ENCODE measurements at places on chromosomes 6 and 20.

- DNase-seq, result peak; percentile 66
These were observed 67.3 kb downstream of the PREX1 start for GRCh38 chr20:48760403-48760983.

DNA sequence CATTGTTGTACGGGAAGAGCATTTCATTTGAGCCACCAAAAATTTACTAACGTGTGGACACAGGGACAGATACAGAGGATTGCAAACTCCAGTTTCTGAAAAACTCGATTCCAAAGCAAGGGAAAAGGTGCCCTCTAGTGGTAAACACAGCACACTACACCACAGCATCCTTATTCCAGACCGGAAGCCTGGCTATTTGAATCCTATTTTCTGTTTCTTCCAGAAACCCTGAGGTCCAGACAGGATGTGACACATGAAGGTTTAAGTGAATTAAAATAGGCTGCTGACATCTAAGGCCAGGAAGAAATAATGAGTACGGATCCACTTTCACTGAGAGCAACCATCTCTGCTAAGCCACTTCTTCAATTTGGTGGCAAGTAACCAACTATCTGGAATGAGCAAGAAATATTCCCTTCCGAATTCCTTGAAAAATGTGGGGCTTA, 31.8 kb upstream of the GMPR start:
- DNase-seq, result no peak

GRCh38 chr6:30601815-30602641, 15.0 kb downstream of the PPP1R10 start:
- DNase-seq, result no peak

- no peak for DNase-seq
These were observed 772.8 kb upstream of the DEFB115 start for GRCh38 chr20:30484749-30485070.

GRCh38 chr20:61765081-61765870, 300.4 kb downstream of the TAF4 start:
- DNase-seq, result no peak

GRCh38 chr6:89350281-89350966, 2.1 kb downstream of the UBE2J1 start:
- no peak for DNase-seq

DNA sequence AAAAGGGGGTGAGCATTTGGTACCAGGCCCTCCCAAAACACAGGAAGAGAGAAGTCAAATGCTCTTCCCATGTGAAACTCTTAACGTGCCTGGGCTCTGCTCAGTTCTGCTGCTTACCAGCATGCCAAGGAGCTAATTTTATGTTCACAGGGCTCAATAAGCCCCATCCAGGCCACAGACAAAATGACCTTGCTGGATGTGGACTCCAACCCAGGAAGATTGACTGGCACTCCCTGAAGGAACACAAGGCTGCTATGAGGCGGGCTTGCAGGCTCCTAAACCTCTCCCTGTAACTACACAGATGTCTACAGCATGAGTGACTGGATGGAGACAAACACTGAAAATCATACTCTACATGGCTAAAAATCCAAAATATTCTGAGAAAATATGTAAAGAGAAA, 50.6 kb downstream of the CHD6 start:
- DNase-seq, result no peak

GRCh38 chr6:3297909-3298308, 39.2 kb downstream of the PSMG4 start:
- no peak for DNase-seq

GRCh38 chr20:58891086-58891717, 38.7 kb downstream of the GNAS start:
- DNase-seq, result peak; percentile 68

GRCh38 chr6:142913511-142914047, 31.4 kb downstream of the HIVEP2 start:
- peak; percentile 55 for DNase-seq

DNA sequence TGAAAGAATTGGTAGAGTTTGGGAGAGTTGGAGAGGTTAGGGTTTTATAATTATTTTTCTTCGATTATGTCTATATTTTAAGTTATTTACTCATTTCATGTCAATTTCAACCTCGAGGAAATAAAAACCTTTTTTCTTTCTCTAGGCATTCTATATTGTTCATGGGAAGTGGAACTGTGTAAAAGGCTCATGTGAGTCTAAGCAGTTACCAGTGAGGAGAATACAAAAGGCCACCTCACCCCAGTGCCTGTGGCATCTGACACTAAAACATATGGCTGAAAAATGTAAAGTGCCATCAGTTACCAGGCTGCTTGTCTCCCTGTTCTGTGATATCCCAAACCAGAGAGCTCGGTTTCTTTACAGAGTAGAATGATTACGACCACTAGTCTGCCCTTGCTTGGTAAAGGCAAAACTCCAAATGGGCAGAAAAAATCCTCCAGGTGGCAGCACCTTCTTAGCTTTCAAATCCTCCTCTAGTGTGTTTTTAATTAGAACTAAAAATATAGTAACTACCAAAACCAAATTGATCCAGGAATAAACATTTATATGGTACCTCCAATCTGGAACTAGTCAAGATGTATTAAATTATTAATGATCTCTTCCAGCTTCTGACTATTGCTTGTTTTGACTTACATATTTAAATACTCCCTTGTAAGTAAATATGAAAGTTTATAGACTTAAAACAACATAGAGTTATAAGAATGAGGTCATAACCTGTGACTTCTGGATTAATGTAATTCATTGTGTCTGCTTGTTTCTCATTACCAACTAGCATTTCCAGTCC, 122.6 kb upstream of the MCHR2 start:
- DNase-seq, result no peak

DNA sequence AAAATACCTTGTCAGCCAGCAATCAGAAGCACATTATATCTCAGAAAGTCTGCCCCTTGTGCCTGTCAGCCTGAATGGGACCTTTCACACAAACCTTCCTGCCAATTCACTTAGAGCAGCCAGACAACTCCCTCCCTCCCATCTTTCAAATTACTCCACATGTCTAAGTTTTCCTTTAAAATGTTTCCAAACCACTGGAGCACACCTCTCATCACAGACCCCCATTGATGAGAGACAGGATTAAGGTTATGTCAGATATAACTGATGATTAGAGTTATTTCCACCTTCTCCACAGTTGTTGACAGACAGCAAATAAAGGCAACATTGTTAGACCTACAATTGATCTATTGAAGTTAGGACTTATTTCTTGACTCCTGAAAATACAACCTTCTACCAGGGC, 408.4 kb downstream of the PLCB1 start:
- no peak for DNase-seq

GRCh38 chr20:56634735-56635385, 5.8 kb downstream of the TFAP2C start:
- no peak for DNase-seq

GRCh38 chr20:32560989-32561830, 23.9 kb downstream of the NOL4L start:
- no peak for DNase-seq

DNA sequence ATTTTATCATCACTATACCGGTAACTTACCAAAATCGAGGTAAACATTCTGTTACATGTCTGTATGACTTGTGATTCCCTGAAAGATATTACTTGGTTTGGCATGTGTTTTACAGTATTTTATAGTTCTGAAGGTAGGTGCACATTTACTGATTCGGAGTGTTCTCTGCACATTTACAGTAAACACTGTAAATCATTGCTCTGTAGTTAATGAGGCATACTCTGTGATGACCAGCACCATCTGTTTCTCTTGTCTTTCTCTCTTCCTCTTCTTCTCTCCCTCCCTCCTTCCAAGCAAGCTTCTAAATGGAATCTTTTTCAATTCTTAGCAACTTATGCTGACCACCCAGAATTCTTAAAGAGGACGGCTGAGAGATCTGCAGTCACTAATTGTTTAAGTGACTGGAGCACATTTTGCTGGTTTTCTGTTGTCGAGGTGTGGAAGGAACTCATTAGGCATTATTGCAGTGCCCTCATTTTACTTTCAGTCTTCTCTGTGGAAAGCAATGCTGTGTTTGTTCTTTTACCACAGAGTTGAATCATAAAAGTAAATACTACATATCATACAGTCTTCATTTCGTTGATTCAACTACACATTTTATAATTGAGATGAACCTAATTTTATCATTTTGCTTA, 126.5 kb downstream of the UTRN start:
- DNase-seq, result no peak

GRCh38 chr6:25085756-25086155, 150.0 kb upstream of the RIPOR2 start:
- no peak for DNase-seq

- DNase-seq, result no peak
These were observed 84.2 kb upstream of the PCSK2 start for GRCh38 chr20:17142666-17143065.

- no peak for DNase-seq
These were observed 545 bp downstream of the FNDC1 start for GRCh38 chr6:159169557-159170332.

GRCh38 chr6:7587631-7588100, 2.3 kb upstream of the SNRNP48 start:
- DNase-seq, result no peak

GRCh38 chr6:107813555-107814194, 10.4 kb downstream of the SCML4 start:
- DNase-seq, result no peak

DNA sequence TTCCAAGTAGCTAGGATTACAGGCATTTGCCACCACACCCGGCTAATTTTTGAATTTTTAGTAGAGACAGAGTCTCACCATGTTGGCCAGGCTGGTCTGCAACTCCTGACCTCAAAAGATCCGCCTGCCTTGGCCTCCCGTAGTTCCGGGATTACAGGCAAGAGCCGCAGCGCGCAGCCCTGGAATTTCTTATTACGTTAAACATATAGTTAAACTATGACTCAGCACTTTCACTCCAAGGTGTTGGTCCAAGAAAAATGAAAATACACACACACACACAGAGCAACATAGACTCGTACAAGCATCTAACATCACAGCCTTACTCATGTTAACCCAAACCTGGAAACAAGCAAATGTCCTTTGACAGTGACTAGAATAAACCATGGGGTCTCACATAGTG, 663.9 kb downstream of the PRKN start:
- DNase-seq, result no peak

- no peak for DNase-seq
These were observed 16.3 kb downstream of the PDSS2 start for GRCh38 chr6:107442938-107443607.

DNA sequence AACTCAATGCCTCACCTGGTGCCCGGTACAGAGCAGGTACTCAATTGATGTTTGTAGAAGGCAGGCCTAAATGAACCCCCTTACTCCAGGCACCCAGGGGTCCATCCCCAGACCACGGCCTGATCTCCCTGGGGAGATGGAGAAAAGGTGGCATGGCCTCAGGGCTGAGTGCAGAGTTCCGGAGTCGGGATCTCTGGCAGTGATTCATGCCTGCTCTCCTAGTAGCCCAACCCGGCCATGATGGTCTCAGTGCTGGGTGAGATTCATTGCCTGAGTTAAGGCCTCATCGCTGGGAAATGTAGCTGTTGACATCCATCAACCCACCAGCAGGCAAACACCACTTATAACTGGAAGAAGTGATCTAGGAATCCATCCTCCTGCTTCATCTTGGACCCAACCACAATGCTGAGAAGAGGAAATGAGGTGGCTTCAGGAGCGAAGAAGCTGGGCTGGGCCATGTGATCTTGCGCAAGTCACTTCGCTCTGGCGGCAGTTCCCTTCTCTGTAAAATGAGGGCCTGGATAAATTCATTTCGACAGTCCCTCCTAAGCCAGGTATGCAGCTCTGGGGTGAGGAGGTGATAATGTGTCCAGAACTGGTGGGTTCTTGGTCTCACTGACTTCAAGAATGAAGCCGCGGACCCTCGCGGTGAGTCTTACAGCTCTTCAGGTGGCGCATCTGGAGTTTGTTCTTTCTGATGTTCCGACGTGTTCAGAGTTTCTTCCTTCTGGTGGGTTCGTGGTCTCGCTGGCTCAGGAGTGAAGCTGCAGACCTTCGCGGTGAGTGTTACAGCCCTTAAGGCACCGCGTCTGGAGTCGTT, 24.7 kb downstream of the ETV7 start:
- DNase-seq, result no peak

- DNase-seq, result no peak
These were observed 23.0 kb downstream of the USP49 start for GRCh38 chr6:41872147-41872546.

DNA sequence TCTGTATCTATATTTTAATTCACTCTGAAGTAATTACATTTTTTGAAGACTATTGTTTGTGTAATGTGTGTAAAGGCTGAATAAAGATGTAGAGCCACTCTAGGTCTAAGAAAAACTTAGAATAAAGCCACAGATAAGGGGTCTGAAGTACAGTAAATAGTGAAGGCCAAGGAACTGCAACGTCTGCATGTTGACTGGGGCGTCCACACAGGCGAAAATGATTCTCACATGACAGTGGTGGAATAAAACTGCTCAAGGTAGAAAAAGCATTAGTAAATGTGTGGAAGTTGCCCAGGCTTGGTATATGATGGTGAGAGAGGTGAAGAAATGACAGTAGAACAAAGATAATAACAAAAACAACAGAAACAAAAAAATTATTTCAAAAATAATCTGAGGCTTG, 196.2 kb downstream of the KHDRBS2 start:
- DNase-seq, result no peak

GRCh38 chr20:2983508-2983907, 59.9 kb upstream of the GNRH2 start:
- DNase-seq, result no peak

- DNase-seq, result no peak
These were observed 106.1 kb downstream of the RIN2 start for GRCh38 chr20:19864130-19864529.

- no peak for DNase-seq
These were observed 1.3 kb downstream of the OXT start for GRCh38 chr20:3072530-3073250.

GRCh38 chr20:39627765-39628164, 665.6 kb downstream of the DHX35 start:
- no peak for DNase-seq

DNA sequence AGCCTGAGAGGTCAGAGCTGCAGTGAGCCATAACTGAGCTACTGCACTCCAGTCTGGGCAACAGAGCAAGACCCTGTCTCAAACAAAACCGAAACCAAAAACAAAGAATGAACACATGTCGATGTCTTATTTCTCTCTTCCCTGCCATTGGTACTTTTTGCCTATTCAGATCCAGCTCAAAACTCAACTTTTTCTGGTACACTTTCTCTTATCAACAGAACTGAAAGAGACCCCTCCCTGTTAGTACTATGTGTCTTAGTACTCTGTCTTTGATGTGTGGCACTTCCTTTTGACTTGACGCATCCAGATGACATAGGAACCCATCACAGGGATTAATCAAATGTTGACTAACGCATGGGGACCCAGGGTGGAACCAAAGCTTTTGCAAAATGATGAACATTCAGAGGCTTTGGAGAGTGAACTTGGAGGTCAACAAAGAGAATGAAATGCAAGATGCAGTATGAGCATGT, 44.8 kb downstream of the AKAP12 start:
- DNase-seq, result no peak

DNA sequence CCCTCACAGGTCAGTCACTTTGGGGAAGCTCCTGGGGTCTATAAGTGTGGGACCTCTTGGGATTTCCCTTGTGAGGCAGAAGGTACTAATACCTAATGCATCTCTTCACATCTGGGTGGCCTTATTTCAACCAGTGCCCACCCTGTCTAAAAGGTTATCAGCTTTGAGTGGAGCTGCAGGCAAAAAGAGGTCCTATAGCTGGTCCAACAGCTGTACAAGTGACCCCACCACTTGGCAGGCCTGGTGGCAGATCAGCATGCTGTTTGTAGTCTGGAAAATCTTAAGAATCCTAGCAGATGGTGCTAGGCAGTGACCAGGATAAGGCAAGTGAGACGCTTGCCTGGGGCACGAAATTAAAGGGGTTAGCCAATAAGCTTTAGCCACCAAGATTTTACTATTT, 51.6 kb upstream of the GTSF1L start:
- no peak for DNase-seq

GRCh38 chr6:4606821-4607704, 169.1 kb upstream of the CDYL start:
- DNase-seq, result no peak
